ENCODE measurements at places on chromosomes 6 and 20.

DNA sequence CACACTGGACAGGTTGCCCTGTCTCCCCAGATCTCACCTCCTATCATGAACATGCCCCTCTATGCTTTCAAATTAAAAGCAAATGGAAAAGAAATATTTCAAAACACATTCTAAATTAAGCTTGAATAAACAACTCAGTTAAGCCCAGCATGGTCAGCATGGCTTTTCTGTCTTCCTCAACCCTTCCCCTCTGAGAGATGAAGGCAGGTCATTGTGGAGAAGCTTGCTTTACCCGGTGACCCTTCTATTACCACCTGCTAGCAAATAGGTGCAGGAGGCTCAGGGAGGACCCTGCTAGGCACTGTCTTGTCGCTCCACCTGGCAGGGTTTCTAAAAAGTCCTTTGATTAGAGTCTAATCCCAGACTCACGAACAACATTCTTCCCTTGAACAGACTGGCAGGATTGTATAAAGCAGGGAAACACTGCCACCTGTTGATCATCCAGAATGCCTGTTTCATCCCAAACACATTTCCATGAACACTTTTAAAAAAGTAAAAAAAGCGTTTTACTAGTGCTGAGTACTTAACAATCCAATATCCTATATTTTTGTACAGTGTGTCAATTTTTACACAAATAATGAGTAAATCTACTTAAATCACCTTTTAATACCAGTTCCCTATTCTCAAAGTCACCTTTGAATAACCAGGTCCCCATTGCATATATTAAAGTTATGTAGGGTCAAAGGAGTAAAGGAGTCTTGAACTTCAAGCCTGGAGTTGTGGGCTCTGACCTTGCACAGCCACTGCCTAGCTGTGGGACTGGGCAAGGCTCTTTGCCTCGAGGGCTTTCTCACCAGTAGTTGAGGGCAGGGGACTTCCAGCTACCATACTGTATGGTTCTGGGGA, 75.5 kb downstream of the GPR6 start:
- peak; percentile 74 for DNase-seq

GRCh38 chr6:2193931-2194330, 51.5 kb downstream of the GMDS start:
- no peak for DNase-seq

DNA sequence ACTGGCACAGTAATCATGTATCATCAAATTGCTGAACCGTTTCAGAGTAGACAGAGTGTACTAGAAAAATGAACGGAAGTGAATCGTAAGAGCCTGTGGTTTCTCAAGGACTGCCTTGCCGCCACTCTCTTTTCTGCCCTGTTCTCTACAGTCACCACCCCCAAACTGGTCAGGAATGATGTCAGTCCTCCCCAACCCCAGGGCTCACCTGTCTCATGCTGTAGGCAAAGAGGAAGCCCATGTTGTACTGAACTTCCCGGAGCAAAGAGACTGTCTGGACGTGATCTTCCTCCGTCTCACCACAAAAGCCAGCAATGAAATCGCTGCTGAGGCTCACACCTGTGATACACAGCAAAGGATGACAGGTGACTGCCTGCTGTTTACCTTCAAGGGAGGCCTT, 31.0 kb downstream of the CDK5RAP1 start:
- no peak for DNase-seq

DNA sequence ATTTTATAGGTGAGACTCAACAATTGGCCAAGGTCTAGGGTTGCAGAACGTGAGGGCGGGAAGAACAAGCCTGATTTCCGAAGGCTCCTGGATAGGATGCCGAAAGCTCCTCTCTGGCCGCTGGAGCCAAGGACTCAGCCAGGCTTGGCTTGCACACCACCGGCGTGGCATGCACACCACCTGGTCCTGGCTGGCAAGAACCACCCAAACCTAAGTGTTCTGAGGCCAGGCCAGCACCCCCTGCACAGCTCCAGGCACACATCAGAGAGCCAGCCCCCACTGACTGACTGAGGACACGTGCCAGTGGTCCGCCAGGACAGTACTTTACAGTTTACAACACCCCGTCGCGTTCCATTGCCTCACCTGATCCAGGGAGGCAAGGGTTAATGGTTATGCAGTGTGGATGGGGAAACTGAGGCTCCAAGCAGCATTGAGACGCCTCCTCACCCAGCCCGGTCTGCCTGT, 414 bp downstream of the TGM2 start:
- no peak for DNase-seq

GRCh38 chr20:33276303-33277113, 6.5 kb upstream of the BPIFB1 start:
- no peak for DNase-seq

DNA sequence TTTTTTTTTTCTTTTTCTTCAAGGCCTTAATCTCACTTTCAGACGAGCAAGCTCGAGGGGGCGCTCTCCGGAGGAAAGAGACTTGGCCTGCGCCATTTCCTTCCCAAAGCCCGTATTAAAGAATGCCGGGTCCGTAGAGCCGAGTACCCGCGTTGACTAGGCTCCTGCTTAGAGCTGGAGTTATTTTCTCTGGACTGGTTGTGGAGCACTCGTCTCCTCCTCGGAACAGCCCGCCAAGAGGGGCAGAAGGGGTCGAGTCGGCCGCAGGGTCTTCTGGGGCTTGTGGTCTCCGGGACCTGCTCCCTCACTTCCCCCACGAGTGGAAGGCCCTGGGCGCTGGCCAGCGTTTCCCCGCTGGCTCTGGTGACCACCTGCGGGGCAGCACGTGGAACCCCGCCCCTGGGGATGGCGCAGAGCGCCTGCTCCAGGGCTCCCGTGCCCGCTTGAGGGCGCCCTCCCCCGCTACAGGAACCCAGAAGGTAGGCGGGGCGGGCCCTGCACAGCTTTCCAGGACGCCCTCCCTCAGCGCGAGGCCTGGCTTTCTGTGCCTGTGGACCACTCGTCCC, 2.7 kb upstream of the MEI4 start:
- peak; percentile 74 for DNase-seq

- DNase-seq = no peak
Measured at GRCh38 chr20:3873507-3873906, 15.7 kb upstream of the PANK2 start.

DNA sequence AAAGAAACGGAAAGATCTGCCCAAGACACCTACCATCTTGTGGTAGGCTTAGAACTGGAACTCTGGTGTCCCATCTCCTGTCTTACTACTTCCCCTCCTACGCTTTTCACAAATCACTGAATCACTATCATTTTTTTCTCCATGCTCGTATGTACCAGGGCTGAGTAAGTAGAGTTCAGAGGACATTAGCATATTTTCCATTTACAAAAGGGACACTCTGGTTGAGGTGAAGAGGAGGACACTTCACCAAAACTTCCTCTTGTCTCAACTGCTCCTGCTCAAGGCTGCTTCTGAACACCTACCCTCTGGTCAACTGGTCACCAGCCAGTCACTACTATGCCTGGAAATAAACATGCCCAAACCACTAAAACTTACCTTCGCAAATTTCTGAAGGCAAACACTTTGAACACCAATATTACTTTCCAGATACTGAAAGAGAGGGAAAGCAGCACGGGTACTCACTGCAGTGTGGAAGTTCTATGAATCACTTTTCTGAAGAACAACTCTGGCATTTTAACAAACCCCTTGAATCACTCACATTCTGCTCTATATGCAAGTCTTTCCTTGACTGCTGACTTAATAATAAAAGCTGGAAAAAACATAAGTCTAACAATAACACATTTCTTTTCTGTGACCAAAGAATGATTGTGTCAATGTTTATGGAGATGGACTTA, 123.3 kb downstream of the INSM1 start:
- no peak for DNase-seq
